ENCODE measurements at places on chromosomes 11 and 22.

GRCh38 chr11:128417607-128418324 is 169.6 kb downstream of the ETS1 start:
- DNase-seq = no peak

DNA sequence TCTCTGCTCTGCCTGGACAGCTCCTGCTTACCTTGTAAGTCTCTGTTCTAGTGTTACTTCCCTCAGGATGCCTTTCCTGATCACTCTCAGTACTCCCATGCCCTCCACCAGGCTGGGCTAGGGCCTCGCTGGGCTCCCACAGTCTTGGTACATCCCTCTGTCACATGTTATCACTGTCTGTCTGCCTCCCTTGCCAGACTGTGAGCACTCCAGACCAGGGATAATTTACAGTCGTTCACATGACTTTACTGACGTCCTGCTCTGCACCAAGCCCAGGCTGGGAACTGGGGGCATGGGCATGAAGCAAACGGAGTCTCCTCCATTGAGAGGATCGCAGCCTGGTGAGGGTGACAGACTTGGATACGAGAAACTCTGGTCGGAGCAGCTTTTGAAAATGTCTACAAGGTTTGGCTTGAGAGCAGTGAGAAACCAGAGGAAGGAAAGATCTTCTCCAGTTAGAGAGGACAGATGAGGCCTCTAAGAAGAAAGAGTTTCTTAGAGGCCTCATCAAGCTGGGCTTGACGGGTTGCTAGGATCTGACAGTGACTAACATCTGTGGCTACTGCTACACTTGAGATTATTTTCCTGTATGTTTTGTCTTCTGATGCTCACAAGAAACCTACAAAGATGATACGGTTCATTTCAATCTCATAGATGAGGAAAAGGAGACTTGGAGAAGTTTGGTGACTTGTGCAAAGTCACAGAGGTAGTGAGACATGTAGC is 12.5 kb downstream of the USP35 start:
- no peak for DNase-seq

DNA sequence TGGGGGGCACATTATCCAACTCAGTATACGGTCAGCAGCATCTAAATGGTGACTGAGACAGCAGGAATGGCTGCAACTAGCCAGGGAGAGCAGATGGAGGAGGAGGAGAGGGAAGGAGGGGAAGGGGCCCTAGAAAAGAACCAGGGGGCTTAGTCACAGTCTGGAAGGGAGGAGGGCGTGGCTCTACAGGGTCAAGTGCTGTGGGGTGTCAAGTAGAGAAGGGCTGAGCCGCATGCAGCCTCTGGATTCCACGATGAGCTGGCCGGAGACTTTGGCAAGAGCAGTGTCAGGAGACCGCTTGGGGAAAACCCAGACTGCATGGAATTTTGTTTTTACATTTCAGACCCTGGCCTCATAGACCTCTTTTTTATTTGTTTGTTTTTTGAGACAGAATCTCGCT is 25.8 kb upstream of the PPFIA1 start:
- DNase-seq = no peak

GRCh38 chr22:40757071-40757470 is 62.1 kb downstream of the SLC25A17 start:
- DNase-seq = no peak

DNA sequence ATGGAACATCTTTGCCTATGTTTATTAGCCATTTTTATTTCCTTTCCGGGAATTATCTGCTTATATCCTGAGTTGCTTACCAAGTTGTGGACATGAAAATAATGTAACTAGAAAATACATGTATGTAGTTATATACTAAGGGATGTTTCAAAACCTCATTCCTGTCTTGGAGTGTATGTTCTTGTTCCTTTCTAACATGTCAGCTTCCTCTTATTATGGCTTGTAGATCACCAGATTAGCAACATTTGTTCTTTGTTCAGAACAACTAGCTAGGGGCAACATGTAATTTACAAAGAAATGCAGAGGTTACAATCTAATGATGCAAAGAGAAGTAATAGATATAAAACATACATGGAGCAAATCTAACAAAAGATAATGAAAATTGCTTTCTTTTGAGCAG is 13.1 kb upstream of the TMEM123 start:
- no peak for DNase-seq

- DNase-seq = no peak
These were observed 41.9 kb upstream of the WNT7B start for GRCh38 chr22:46018859-46019258.

GRCh38 chr11:121453589-121454299 is 977 bp upstream of the SORL1-AS1 start:
- no peak for DNase-seq

- peak; percentile 54 for DNase-seq
These were observed 1.7 kb upstream of the MYEOV start for GRCh38 chr11:69292221-69292648.

GRCh38 chr22:44975427-44976262 is 34.2 kb downstream of the PHF21B start:
- DNase-seq = peak; percentile 92

GRCh38 chr11:86877503-86877902 is 77.2 kb downstream of the PRSS23 start:
- no peak for DNase-seq

GRCh38 chr11:117633186-117633754 is 163.7 kb downstream of the DSCAML1 start:
- no peak for DNase-seq

GRCh38 chr22:36541831-36542411 is 13.0 kb upstream of the EIF3D start:
- DNase-seq = no peak
